ENCODE measurements at places on chromosomes 11 and 22. TPM values are rescaled to one million over a fixed set of nuclear protein-coding genes. Genes with fewer than 3 reads are reported as not detected.

CYP2D6 gene
- total RNA-seq = 6.6 TPM

OR5B21 gene
- total RNA-seq = not detected

NRXN2 gene
- 0.15 TPM for total RNA-seq

ADM2 gene
- 4.1 TPM for total RNA-seq

SYT8 gene
- not detected for total RNA-seq

KCNQ1 gene
- total RNA-seq = 24.3 TPM

KDELR3 gene
- 0.23 TPM for total RNA-seq

ABCG4 gene
- total RNA-seq = 0.15 TPM

DNA sequence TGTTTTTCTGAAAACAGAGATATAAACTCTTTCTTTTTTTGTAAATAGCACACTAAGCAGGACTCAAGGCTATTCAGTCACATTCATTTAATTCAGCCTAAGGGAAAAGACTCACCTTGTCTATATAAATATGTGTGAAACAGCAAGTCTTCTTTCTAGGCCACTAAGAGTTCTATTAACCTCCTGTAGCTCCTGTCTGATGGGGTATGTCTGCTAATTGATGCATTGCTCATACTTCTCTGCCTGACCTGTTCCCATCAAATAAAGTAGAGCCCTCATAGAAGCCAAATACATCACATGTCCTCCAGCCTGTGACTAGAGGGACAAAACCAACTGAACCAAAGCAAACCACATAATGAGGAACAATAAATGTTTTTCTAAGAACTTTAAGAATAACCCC lies 68.2 kb downstream of the MSANTD4 start:
- no peaks in the 10 kb centered on the region for H3K36me3 ChIP-seq
- H3K27ac ChIP-seq = no peak overlapping the region
- no peaks in the 10 kb centered on the region for H3K27me3 ChIP-seq
- no peaks in the 10 kb centered on the region for H3K4me1 ChIP-seq
- no peak overlapping the region for H3K4me3 ChIP-seq
- no peak for DNase-seq

GRCh38 chr11:111269146-111269868 lies 23.8 kb downstream of the POU2AF2 start:
- H3K4me3 ChIP-seq = no peak overlapping the region
- no peaks in the 10 kb centered on the region for H3K36me3 ChIP-seq
- H3K27me3 ChIP-seq = peaks cover 3% of the 10 kb centered on the region
- peaks cover 5% of the 10 kb centered on the region for H3K4me1 ChIP-seq
- H3K27ac ChIP-seq = no peak overlapping the region
- DNase-seq = no peak

DNA sequence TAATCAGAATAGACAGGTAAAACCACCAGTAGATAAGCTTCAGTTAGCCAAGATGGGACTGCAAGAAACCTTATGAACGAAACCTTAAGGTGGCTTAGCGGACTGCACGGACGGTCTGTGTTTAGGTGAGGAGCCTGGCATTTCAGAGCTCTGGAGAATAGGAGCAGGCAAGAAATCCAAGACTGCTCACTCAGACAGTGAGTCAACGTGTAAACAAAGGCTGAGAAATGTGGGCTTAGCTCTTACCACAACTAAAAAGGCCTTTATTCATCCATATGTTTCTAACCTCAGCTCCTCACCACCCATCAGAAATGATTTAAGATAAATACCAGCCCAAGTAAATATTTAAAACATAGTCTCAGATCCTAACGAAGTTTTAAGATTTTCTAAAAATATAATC lies 657.7 kb downstream of the OPCML start:
- H3K27ac ChIP-seq = no peak overlapping the region
- no peak overlapping the region for H3K4me3 ChIP-seq
- no peak for DNase-seq
- no peaks in the 10 kb centered on the region for H3K4me1 ChIP-seq

GRCh38 chr11:59944720-59945119 lies 6.5 kb downstream of the OOSP1 start:
- H3K36me3 ChIP-seq = no peaks in the 10 kb centered on the region
- no peak for DNase-seq
- peaks cover 2% of the 10 kb centered on the region for H3K27me3 ChIP-seq
- H3K27ac ChIP-seq = no peak overlapping the region
- H3K4me1 ChIP-seq = peaks cover 6% of the 10 kb centered on the region
- no peak overlapping the region for H3K4me3 ChIP-seq

DNA sequence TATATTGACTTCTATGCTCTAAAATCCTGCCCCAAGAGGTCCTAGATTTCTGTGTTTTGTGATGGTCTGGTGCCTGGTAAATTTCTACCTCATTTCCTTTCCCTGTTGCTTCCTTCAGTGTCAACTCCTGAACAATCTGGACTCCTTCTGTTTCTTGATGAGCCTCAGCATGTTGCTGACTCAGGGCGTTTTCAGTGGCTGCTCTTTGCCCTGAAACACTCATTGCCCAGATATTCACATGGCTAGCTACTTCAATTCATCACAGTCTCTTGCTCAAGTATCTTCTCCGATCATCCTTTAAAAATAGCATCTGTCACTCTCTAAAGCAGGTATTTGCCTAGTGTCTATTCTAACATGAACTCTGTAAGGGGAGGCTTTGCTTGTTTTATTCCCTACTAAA lies 526.3 kb upstream of the RAG2 start:
- DNase-seq = no peak
- no peaks in the 10 kb centered on the region for H3K4me1 ChIP-seq
- H3K27ac ChIP-seq = no peak overlapping the region
- H3K27me3 ChIP-seq = no peaks in the 10 kb centered on the region
- H3K4me3 ChIP-seq = no peak overlapping the region

- peaks cover 2% of the 10 kb centered on the region for H3K27me3 ChIP-seq
- H3K27ac ChIP-seq = peak overlapping the region; percentile 96
- peak overlapping the region; percentile 75 for H3K4me3 ChIP-seq
- H3K36me3 ChIP-seq = peaks cover 64% of the 10 kb centered on the region
- peak; percentile 63 for DNase-seq
Observed at GRCh38 chr11:128726458-128727139, 32.7 kb downstream of the FLI1 start.

GRCh38 chr11:110100476-110101240 lies 7.5 kb downstream of the ZC3H12C start:
- no peaks in the 10 kb centered on the region for H3K4me1 ChIP-seq
- no peak overlapping the region for H3K4me3 ChIP-seq
- H3K27ac ChIP-seq = no peak overlapping the region
- H3K36me3 ChIP-seq = no peaks in the 10 kb centered on the region
- peaks cover 22% of the 10 kb centered on the region for H3K27me3 ChIP-seq

- H3K36me3 ChIP-seq = peaks cover 8% of the 10 kb centered on the region
- H3K4me1 ChIP-seq = peaks cover 23% of the 10 kb centered on the region
Observed at GRCh38 chr11:113363996-113364641, 23.5 kb upstream of the ANKK1 start.

GRCh38 chr22:39207141-39208012 lies 37.4 kb downstream of the PDGFB start:
- H3K4me1 ChIP-seq = peaks cover 20% of the 10 kb centered on the region
- no peak overlapping the region for H3K27ac ChIP-seq
- H3K27me3 ChIP-seq = peaks cover 9% of the 10 kb centered on the region
- no peak overlapping the region for H3K4me3 ChIP-seq
- no peak for DNase-seq

GRCh38 chr22:44616882-44617655 lies 84.9 kb upstream of the PRR5 start:
- no peak for DNase-seq
- no peak overlapping the region for H3K4me3 ChIP-seq
- H3K4me1 ChIP-seq = no peaks in the 10 kb centered on the region
- H3K27ac ChIP-seq = no peak overlapping the region
